ENCODE measurements at places on chromosomes 6 and 20. TPM values are rescaled to one million over a fixed set of nuclear protein-coding genes. Genes with fewer than 3 reads are reported as not detected.

DNA sequence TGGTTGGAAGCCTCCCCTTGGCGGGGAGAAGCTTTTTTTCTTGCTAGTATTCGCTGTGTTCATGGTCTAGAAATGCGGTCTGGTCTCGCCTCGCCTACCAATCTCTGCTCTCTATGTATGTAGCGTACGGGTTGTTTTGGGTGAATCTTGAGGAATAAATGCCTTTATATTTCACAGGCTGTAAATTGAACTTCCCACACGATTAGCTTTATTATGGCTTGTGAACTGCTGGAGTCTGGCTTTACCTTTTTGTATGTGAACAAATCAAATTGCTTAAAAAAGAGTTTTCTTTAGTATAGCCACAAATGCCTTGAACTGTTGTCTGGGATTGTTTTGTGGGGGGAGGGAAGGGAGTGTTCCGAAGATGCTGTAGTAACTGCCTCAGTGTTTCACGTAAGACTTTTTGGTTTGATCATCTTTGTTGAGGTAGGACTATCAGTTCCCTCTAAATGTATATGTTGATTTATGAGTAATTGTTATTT, 2.2 kb downstream of the INSM1 start:
- no peak for DNase-seq

DNA sequence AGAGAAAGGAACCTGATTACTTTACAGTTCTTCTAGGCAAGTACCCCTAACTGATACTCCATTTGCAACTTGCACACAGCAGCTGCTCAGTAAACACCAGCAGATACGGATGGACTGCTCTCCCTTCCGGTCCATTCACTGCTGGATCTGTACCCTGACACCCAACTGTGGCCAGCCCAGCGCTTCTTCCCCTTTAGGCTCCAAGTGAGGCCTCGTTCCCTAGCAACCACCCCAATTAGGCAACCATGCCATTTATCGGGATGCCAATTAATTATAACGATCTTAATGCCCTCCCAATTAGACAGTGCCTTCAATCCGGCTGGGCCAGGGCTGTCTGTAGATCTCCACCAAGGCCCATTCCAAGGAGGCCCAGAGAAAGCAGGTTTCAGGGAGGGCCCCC, 3.2 kb downstream of the SULF2 start:
- no peak for DNase-seq

DNA sequence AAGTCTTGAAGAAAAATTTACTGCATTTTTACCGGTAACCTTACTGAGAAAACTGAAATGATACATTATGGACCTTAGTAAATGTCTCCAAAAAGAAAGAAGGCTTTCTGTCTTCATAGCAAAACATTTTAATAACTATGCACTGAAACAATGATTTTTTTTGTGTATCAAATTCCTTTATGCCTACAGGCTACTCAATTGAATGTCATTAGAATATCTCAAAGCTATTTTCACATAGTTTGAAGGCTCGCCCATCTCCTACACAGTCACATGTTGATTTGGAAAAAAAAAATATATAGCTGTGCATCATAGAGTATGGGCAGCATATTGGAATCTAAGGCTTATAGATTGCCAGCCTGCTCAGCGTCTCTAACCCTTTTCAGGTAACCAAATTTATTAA, 12.0 kb upstream of the MLIP start:
- DNase-seq = no peak

DNA sequence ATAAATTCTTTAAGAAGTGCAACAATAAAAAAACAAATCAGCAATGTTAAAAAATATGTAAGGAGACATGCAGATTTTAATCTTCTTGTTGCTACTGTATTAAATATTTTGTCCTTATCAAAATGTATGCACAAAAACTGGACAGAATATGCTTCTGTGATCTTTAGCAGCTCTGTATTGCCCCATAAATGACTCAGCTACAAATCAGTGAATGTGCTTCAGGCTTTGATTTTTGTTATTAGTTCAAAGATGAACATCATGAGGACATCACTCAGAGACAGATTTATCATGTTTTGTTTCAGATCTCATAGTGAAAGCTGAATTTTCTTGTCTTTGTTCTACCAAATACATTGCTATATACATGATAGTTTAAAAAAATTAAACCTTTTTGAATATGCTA, 312.4 kb downstream of the GRIK2 start:
- no peak for DNase-seq

DNA sequence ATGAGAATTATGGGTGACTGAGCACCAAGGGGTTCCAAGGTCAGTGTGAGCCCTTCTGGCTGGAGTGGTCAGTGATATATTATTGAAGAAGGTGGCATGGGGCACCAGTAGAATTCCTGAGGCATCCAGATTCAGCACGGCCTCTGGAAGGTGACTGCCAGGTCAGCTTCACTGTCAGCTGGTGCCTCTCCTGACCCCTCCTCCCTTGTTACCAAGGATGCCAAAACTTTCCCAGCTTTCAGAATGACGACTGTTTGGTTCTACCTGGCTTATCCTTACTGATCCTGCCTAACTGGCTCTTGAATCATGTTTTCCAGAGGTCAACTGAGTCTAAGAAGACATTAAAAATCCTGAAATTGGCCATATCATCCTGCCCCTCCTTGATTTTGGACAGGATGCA, 189.2 kb upstream of the AGPAT4 start:
- DNase-seq = no peak

Gene C2
- polyA plus RNA-seq = 3.0 TPM
